Activated CD4-positive, alpha-beta T cell treated with anti-CD3 and anti-CD28 coated beads, Interleukin-2, amount 10 ng/mL, durations not matched to agents 24 days and 14 days (primary cell): ENCODE measurements at places on chromosomes 12 and 14.

DNA sequence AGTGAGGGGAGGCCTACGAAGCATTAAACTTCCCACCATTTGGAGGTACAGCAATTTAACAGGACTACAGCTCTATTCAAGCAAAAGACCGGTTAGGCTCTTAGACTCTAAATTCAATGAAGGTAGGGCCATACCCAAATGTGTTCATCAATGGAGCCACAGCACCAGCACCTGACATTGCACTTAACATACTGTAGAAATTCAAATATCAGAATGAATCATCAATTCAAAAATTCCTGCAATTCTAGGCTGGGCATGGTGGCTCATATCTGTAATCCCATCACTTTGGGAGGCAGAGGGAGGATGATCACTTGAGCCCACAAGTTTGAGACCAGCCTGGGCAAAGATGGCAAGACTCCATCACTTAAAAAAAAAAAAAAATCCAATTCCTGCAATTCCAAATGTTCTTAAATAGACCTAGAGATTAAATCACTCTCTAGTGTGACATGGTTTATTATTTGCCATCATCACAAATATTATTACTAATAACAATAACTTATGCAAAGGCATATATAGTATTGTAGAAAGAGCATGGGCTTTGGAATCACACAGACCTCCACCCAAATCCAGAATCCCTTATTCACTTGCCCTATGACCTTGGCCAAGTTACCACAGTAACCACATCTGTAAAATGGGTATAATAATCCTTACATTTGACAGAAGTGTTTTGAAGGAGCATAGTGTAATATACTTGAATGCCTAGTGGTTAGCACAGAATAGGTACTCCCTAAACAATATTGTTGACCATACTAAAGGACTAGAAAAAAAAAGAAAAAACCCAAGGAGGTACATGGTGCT lies 59.4 kb downstream of the CIT start:
- DNase-seq = no peak
- H3K27me3 ChIP-seq = no peaks in the 10 kb centered on the region
- no peak overlapping the region for H3K27ac ChIP-seq
- H3K4me3 ChIP-seq = no peak overlapping the region
- peaks cover 50% of the 10 kb centered on the region for H3K36me3 ChIP-seq

GRCh38 chr12:101616027-101616494 lies 21.3 kb downstream of the MYBPC1 start:
- no peaks in the 10 kb centered on the region for H3K36me3 ChIP-seq
- no peaks in the 10 kb centered on the region for H3K27me3 ChIP-seq
- peaks cover 8% of the 10 kb centered on the region for H3K4me1 ChIP-seq
- no peak overlapping the region for H3K27ac ChIP-seq
- H3K4me3 ChIP-seq = no peak overlapping the region

DNA sequence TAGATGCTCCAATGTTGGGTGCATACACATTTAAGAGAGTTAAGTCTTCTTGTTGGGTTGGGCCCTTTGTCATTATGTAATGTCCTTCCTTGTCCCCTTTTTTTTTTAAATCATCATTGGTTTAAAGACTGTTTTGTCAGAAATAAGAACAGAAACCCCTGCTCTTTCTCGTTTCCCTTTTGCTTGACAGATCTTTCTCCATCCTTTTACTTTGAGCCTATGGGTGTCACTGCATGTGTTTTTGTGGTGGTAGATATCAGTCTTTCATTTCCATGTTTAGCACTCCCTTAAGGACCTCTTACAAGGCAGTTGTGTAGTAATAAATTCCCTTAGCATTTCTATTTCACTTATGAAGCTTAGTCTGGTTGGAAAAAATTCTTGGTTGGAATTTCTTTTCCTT lies 47.4 kb downstream of the RTN1 start:
- no peak overlapping the region for H3K27ac ChIP-seq
- H3K36me3 ChIP-seq = no peaks in the 10 kb centered on the region
- H3K4me1 ChIP-seq = no peaks in the 10 kb centered on the region
- no peaks in the 10 kb centered on the region for H3K27me3 ChIP-seq

- no peak overlapping the region for H3K4me3 ChIP-seq
- H3K4me1 ChIP-seq = no peaks in the 10 kb centered on the region
- no peak overlapping the region for H3K27ac ChIP-seq
- no peaks in the 10 kb centered on the region for H3K36me3 ChIP-seq
These were observed 7.4 kb upstream of the CCDC198 start for GRCh38 chr14:57501039-57501557.

DNA sequence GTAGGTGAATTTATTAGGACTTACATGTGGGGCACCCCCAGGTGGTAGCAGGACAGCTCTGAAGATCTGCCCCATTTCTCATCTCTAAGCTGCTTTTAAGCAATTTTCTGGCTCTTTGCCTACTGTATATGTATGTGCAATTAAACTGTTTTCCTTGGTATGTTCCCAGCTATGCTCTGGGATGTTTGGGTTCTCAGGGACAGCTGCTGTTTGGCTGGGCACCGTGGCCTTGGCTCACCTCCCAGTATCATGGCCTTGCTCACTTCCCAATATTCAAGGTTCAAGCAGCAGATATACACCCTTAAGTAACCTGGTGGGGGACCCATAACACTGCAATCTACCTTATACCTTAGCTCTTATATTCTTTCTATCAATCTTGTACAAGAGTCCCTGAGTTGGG lies 53.7 kb upstream of the KITLG start:
- DNase-seq = no peak
- H3K4me1 ChIP-seq = no peaks in the 10 kb centered on the region
- H3K27me3 ChIP-seq = no peaks in the 10 kb centered on the region
- no peak overlapping the region for H3K27ac ChIP-seq
- H3K4me3 ChIP-seq = no peak overlapping the region
- no peaks in the 10 kb centered on the region for H3K36me3 ChIP-seq

GRCh38 chr12:109725321-109726105 lies 11.9 kb downstream of the FAM222A start:
- DNase-seq = no peak
- H3K27ac ChIP-seq = no peak overlapping the region
- peaks cover 2% of the 10 kb centered on the region for H3K27me3 ChIP-seq
- no peaks in the 10 kb centered on the region for H3K36me3 ChIP-seq

- H3K27me3 ChIP-seq = no peaks in the 10 kb centered on the region
- no peaks in the 10 kb centered on the region for H3K36me3 ChIP-seq
- DNase-seq = no peak
- no peak overlapping the region for H3K4me3 ChIP-seq
These were observed 81.6 kb upstream of the DCN start for GRCh38 chr12:91264178-91264577.

DNA sequence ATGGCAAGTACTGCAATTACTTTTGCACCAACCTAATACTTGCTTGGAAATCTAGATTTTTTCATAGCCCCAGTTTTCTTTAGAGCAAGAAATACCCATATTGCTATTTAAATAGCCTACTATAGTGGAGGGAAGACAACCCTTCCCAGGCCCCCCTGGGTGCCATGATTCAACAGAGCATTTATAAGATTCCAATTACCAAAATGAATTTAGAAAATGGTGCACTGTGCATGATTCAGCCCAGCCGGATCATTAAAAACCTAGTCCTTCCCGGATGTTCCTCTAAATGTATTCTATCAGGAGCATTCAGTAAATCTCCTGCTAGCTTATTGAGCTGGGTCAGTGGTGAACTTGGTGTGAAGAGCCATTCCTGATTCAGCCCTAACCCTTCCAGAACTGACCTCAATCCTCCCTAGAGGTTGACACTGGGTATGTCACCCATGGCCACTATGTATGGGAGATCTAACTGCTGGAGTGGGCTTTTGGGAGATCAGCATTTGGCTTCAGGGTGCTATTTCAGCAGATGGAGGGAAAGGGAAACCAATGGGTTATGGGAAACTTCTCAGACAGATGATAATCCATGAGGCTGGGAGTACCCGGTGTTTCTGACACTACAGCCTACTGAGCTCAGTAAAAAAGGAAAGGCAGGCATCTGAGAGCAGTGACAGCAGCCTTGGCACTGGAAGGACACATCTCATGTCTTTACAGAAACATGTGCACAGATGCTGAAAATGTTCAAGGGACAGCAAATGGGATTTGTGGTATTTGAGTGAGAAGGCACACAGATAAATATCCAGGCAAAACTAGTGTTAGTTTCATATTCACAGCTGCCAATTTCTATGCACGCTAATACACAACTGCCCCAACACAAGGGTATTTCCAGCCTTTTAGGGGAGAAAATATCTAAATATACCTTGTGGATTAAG lies 258.9 kb downstream of the DPF3 start:
- H3K36me3 ChIP-seq = no peaks in the 10 kb centered on the region
- peaks cover 32% of the 10 kb centered on the region for H3K27me3 ChIP-seq
- H3K4me1 ChIP-seq = no peaks in the 10 kb centered on the region
- no peak overlapping the region for H3K27ac ChIP-seq
- H3K4me3 ChIP-seq = no peak overlapping the region

GRCh38 chr14:56587701-56588100 lies 8.1 kb downstream of the TMEM260 start:
- H3K36me3 ChIP-seq = peaks cover 9% of the 10 kb centered on the region
- H3K27me3 ChIP-seq = no peaks in the 10 kb centered on the region
- H3K27ac ChIP-seq = no peak overlapping the region

- H3K4me3 ChIP-seq = peak within 1 kb of the TSS; percentile 90
- DNase-seq = peak; percentile 95
- H3K27me3 ChIP-seq = no peaks in the 10 kb centered on the region
- peaks cover 12% of the 10 kb centered on the region for H3K36me3 ChIP-seq
These were observed at the start of gene GCH1 for GRCh38 chr14:54902521-54903420. GCH1 (minus strand) TSS chr14:54902826; CDS start chr14:54902663, 163 bp downstream.

DNA sequence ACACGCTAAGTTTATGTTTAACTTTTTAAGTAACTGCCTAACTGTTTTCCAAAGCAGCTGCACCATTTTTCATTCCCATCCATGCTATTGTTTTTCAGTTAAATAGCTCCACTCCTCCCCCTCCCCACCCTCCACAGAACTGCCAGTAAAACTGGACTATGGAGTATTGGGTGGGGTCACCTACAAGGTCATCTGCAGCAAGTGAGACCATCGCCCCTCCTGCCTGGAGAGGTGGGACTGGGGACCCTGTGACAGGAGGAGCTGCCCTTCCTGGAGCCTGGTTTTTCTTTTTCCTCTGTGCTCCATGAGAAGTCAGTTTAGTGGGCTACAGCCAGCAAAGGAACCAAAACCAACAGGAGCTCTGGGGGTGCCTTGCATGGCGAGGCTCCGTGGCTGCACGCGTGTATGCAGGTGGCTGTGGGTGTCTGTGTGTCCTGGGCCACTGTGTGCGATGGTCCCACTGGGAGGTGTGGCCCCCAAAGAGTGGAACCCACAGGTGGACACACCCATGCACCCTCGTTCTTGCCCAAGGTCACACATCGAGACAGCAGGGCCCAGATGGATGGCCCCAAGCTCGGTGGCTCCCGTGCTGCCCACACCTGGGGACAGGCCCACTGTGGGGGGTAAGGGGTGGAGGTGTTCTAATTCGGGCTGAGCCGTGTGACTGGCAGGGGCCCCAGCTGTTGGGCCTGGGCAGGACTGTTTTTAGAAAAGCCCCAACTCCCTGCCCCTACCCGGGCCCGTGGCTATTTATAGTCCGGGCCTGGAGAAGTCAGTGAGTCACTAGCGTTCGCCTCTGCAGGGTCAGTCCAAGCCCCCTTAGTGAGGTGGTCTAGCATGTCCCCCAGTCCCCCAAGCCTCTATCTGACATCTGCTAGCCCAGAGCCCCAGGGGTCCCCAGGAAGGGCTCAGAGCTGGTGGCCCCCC lies 2.3 kb upstream of the ADSS1 start:
- no peak overlapping the region for H3K4me3 ChIP-seq
- no peak for DNase-seq
- H3K27ac ChIP-seq = no peak overlapping the region

DNA sequence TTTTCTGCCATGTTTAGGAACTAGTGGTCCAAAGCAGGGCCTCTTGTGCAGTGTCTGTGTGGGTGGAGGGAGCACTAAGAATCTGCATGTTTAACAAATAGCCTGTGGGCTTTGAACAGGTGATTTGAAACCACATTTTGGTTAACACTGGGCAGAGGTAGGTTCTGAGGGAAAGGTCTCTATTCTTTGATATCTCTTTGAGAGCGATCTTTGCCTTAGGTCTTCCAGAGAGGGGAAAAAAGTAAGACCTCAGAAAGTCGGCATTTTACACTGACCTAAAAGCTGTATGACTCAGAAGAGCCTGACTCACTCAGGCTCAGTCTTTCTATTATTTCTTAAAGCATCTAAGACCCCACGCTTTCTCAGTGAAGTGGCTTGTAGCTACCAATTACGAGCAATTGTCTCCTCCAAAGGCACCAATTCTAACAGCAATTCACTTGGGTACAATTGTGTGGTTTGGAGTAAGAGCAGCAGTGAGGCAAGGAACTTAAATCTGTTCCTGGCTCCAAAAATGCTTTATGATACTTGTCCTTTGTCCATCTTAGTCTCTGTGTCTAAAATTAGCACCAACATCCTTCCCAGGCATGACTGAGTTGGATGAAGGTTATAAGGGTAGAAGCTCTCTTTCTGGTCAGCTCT lies 8.8 kb downstream of the EIF2B2 start:
- peaks cover 14% of the 10 kb centered on the region for H3K4me1 ChIP-seq
- H3K27ac ChIP-seq = peak overlapping the region; percentile 74
- no peak for DNase-seq
- peaks cover 74% of the 10 kb centered on the region for H3K36me3 ChIP-seq
- H3K4me3 ChIP-seq = no peak overlapping the region
- H3K27me3 ChIP-seq = no peaks in the 10 kb centered on the region

DNA sequence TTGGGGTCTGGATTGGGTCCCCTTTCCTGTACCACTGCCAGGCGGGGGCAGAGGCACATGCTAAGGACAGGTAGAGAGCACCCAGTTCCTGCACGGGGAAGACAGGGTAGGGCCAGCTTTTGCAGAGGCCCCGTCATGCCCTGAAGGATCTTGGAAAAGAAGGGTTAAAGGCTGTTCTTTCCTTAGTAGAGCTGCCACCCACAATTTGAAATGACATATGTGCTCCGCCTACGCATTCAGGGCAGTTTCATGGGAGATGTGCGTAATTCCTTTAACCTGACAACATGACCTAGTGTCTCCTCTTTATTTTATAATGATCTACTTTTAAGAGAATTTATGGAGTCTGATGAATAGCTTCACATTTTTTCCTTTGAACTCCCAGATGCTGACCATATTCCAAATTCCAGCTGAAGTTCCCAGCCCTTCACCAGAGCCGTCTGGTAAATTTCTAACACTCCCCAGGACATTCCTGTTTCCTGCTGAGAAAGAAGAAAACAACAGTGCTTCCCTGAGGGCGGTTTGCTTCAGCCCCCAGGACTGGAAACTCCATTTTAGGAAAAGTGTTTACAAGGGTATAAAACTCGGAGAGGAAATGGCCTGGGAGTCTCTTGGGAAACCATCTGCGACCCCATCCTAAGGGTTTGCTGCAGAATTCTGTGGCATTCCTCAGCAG lies 58.9 kb upstream of the PLEKHG3 start:
- no peaks in the 10 kb centered on the region for H3K36me3 ChIP-seq
- no peak overlapping the region for H3K27ac ChIP-seq
- H3K27me3 ChIP-seq = peaks cover 31% of the 10 kb centered on the region
- H3K4me1 ChIP-seq = no peaks in the 10 kb centered on the region

- H3K27ac ChIP-seq = no peak overlapping the region
- H3K4me1 ChIP-seq = no peaks in the 10 kb centered on the region
- no peak for DNase-seq
- H3K36me3 ChIP-seq = no peaks in the 10 kb centered on the region
- no peaks in the 10 kb centered on the region for H3K27me3 ChIP-seq
These were observed 288.2 kb downstream of the PAWR start for GRCh38 chr12:79402606-79403005.

GRCh38 chr14:54109521-54110120 lies 153.0 kb upstream of the BMP4 start:
- H3K27me3 ChIP-seq = no peaks in the 10 kb centered on the region
- no peaks in the 10 kb centered on the region for H3K4me1 ChIP-seq
- no peaks in the 10 kb centered on the region for H3K36me3 ChIP-seq
- H3K27ac ChIP-seq = no peak overlapping the region
